Esophagus squamous epithelium (tissue), 5 donors: ENCODE measurements at places on chromosomes 16 and 17.

- peak; percentile 44 for DNase-seq
- H3K4me1 ChIP-seq, result peaks cover 41% of the 10 kb centered on the region
- peak overlapping the region; percentile 96 for H3K27ac ChIP-seq
- peak overlapping the region; percentile 77 for H3K4me3 ChIP-seq
- H3K27me3 ChIP-seq, result no peaks in the 10 kb centered on the region
These were observed 329 bp downstream of the SMARCD2 start for GRCh38 chr17:63842173-63842539.

DNA sequence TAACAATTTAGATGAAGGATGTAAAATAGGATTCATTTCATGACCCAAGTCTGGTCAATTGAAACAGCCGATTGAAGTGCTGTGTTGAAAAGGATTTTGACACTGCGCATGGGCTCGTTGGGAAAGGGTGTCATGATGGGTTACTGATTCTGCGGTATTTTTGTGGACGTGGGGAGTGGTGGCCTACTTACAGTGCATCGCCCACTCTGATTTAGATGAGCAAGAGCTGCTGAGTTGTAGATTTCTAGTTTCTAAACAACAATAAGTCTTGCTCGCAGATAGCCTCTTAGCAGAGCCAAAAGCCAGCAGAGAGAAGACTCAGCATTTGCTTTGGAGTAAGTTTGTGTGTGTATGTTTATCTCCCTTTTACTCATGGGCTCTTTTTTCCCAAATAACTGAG, 731.0 kb downstream of the MAF start:
- H3K27me3 ChIP-seq, result no peaks in the 10 kb centered on the region
- H3K36me3 ChIP-seq, result no peaks in the 10 kb centered on the region
- H3K27ac ChIP-seq, result no peak overlapping the region
- no peak for DNase-seq
- H3K4me1 ChIP-seq, result no peaks in the 10 kb centered on the region

DNA sequence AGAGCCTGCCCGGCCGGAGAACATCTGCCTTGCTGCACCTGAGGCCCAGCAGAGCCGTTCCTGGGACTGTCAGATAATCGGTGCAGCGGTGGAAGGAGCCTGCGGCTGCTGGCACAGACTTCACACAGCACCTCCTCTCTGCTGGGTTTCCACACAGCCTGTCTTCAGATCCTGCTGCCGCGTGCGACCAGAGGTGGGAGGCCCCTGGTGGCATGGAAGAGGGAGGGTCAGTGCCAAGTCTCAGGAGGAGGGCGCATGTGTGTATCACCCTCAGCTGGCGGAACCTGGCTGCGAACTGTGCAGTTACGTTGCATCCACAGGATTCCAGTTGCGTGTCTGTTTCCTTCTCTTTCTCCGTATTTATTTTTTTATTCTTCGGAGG, 3.3 kb downstream of the CDK5R1 start:
- no peaks in the 10 kb centered on the region for H3K36me3 ChIP-seq
- peaks cover 16% of the 10 kb centered on the region for H3K4me1 ChIP-seq
- no peak for DNase-seq
- H3K27me3 ChIP-seq, result no peaks in the 10 kb centered on the region
- H3K27ac ChIP-seq, result no peak overlapping the region

GRCh38 chr17:16423226-16423872, 8.0 kb downstream of the TRPV2 start:
- H3K4me3 ChIP-seq, result no peak overlapping the region
- H3K4me1 ChIP-seq, result peaks cover 28% of the 10 kb centered on the region
- DNase-seq, result no peak
- H3K27me3 ChIP-seq, result no peaks in the 10 kb centered on the region

- H3K27ac ChIP-seq, result peak overlapping the region; percentile 92
- DNase-seq, result no peak
- no peaks in the 10 kb centered on the region for H3K36me3 ChIP-seq
- H3K4me1 ChIP-seq, result peaks cover 100% of the 10 kb centered on the region
- peak overlapping the region; percentile 25 for H3K4me3 ChIP-seq
- no peaks in the 10 kb centered on the region for H3K27me3 ChIP-seq
These were observed 9.7 kb upstream of the HOXB2 start for GRCh38 chr17:48554412-48555257.

GRCh38 chr17:76702076-76702475, 8.7 kb downstream of the MXRA7 start:
- peaks cover 70% of the 10 kb centered on the region for H3K4me1 ChIP-seq
- no peak overlapping the region for H3K4me3 ChIP-seq
- H3K27ac ChIP-seq, result peak overlapping the region; percentile 93

- H3K36me3 ChIP-seq, result no peaks in the 10 kb centered on the region
- H3K27ac ChIP-seq, result no peak overlapping the region
- DNase-seq, result no peak
- no peaks in the 10 kb centered on the region for H3K4me1 ChIP-seq
- H3K27me3 ChIP-seq, result no peaks in the 10 kb centered on the region
These were observed 233.1 kb upstream of the AXIN2 start for GRCh38 chr17:65794572-65794971.

DNA sequence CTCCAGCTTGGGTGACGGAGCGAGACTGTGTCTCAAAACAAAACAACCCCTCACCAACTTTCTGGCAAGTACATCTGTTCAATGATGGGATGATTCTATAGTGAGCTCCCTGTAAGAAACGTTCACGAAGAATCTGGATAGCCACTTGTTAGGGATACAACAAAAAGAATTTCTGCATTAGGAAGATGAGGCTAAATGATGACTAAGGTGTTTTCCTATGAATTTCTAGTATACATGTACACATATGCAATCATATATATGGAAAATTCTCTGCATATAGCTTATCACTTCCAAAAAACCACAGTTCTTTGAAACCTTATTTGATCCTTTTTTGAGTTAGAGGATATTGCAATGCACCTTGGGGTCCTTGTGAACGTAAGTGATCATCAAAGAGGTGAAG, 64.4 kb upstream of the CLEC18A start:
- peaks cover 8% of the 10 kb centered on the region for H3K36me3 ChIP-seq
- no peak for DNase-seq
- H3K4me1 ChIP-seq, result peaks cover 3% of the 10 kb centered on the region

DNA sequence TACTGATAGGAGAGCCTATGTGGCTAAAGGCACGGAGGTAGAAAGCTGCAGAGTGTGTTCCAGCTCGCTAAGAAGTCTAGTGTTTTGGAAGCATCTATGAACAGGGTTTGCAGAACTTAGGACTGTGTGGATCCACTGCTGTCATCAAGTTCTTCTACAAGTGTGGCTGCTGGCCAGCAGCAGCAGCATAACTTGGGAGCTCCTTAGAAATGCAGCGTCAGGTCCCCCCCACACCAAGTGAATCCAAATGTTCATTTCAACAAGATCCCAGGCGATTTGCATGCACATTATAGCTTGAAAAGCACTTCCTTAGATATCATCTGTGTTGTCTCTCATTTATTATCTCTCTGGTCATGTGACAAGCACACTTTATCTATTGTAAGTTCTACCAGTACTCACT, 131.9 kb upstream of the SHISA6 start:
- no peaks in the 10 kb centered on the region for H3K27me3 ChIP-seq
- H3K4me1 ChIP-seq, result no peaks in the 10 kb centered on the region
- no peak overlapping the region for H3K27ac ChIP-seq
- DNase-seq, result no peak

DNA sequence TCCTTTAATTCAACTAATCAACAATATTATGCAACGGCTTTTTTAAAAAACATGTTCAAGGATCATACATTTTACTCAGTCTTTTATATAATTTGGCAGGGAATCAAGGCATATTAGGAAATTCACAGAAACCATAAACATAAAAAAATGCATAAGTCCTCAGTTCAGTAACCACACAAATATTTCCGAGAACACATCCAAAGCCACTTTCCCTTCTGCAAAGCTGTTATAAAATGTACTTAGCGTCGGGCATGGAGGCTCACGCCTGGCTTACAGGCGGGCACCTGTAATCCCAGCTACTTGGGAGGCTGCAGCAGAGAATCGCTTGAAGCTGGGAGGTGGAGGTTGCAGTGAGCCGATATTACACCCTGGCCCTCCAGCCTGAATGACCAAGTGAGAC, 9.7 kb upstream of the ZC3H7A start:
- no peaks in the 10 kb centered on the region for H3K36me3 ChIP-seq
- H3K4me1 ChIP-seq, result no peaks in the 10 kb centered on the region
- H3K27ac ChIP-seq, result no peak overlapping the region
- no peak overlapping the region for H3K4me3 ChIP-seq
- no peaks in the 10 kb centered on the region for H3K27me3 ChIP-seq
- no peak for DNase-seq

DNA sequence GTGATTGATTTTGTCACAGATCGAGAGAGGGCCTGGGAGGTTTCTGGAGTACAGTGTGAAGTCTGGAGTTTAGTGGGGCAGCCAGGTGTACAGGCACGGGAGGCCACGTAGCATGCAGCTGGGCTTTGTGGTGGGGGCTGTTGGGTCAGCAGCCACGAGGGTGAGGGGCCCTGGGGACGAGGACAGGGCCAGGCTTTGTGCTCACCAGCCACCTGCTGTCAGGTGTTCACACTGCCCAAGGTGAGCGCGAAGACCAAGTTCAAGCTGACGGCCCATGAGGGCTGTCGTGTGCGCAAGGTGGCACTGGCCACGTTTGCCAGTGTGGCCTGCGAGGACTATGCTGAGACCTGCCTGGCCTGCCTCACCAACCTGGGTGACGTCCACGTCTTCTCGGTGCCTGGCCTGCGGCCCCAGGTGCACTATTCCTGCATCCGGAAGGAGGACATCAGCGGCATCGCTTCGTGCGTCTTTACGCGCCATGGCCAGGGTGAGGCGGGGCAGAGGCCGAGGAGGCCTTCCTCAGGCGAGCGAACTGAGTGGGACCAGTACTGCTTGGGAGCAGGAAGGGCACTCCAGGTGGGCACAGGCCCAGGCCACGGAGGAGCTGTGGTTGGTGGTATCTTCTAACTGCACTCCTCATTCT, 15.9 kb downstream of the LLGL1 start:
- H3K27me3 ChIP-seq, result no peaks in the 10 kb centered on the region
- no peak for DNase-seq
- peaks cover 19% of the 10 kb centered on the region for H3K36me3 ChIP-seq
- peaks cover 2% of the 10 kb centered on the region for H3K4me1 ChIP-seq
- no peak overlapping the region for H3K27ac ChIP-seq
- H3K4me3 ChIP-seq, result no peak overlapping the region

DNA sequence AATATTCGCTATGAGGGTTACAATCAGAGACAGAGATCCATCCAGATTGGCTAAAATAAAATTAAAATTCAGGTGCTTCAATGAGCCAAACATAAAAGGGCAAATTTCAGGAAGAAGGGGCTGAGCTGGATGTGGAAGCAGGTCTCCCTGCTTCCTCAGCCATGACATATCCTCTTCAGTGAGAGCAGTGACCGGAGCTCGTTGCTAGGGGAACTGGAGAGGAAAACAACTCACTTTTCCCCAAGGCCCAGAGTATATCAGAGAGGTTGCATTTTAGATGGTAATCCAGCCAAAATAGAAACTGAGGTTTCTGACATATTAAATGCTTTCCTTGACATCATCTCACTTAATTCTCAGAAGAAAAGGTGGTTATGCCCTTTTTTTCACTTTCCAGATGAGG, 503.5 kb downstream of the HS3ST4 start:
- no peak overlapping the region for H3K4me3 ChIP-seq
- no peaks in the 10 kb centered on the region for H3K36me3 ChIP-seq
- no peak overlapping the region for H3K27ac ChIP-seq
- DNase-seq, result no peak

DNA sequence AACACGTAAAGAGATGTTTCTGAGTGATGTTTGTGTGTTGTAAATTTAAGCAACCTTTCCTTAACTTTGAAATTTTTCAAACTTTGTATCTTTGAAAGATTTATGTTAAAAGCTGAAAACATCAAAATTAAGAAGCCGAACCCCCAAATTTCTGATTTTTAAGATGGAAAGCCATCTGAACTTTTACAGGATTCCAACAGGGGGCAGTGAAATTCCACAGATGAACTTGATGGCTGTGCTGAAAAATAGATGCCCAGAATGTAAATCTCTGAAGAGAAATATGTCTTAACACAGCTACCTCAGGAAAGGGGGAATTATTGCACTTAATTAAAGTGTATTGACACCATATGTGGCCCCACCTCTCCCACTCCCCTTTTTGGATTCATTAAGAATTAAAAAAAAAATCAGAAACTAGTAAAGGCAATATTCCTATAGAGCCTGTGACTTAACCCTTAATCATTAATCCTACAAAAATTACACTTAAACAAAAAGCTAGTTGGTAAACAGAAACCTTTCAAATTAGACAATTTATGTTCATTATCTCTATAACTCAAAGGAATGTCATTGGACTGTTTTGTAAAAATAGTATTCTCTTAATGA, 597.9 kb downstream of the KCNJ2 start:
- DNase-seq, result no peak
- no peak overlapping the region for H3K4me3 ChIP-seq
- no peaks in the 10 kb centered on the region for H3K27me3 ChIP-seq
- no peaks in the 10 kb centered on the region for H3K4me1 ChIP-seq

DNA sequence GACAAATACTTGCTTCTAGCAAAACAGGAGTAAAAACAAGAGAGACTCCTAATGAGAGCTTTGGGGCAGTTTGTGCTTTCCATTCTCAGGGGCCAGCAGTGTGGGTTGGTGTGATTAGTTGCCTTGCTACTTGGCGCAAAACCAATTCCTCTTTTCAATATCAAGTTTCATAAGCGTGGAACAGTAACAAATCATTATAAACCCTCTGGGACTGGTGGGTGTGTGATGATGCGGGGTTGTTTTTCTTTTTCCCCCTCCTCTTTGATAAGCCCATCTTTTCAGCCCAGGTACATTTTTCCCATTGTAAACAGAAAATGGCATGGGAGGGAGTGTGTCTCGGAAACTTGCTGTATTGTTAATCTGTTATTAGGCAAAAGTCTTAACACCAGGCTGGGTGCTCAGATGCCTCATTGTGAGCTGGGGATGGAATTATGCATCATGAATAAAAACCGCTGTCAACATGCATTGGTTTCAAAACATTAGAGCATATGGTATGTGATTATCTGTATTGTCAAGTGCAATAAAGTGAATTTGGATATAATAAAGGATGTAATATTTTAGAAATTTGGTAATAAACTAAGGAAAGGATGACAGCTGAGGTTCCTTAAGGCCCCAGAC, 166.4 kb downstream of the CCDC182 start:
- no peak overlapping the region for H3K4me3 ChIP-seq
- no peak for DNase-seq
- H3K36me3 ChIP-seq, result no peaks in the 10 kb centered on the region
- peaks cover 9% of the 10 kb centered on the region for H3K4me1 ChIP-seq
- H3K27me3 ChIP-seq, result no peaks in the 10 kb centered on the region

- no peak overlapping the region for H3K4me3 ChIP-seq
- no peak for DNase-seq
- no peaks in the 10 kb centered on the region for H3K4me1 ChIP-seq
- no peaks in the 10 kb centered on the region for H3K27me3 ChIP-seq
- H3K36me3 ChIP-seq, result no peaks in the 10 kb centered on the region
- H3K27ac ChIP-seq, result no peak overlapping the region
These were observed 20.9 kb downstream of the ABR start for GRCh38 chr17:1158879-1159278.

GRCh38 chr16:10536814-10537389, 43.5 kb downstream of the EMP2 start:
- no peak for DNase-seq
- H3K27me3 ChIP-seq, result no peaks in the 10 kb centered on the region
- H3K4me1 ChIP-seq, result peaks cover 45% of the 10 kb centered on the region
